Spinal cord (tissue), 10 donors: ENCODE measurements at places on chromosomes 5 and 9. TPM values are rescaled to one million over a fixed set of nuclear protein-coding genes. Genes with fewer than 3 reads are reported as not detected.

GRCh38 chr5:139863361-139863760 lies 67.8 kb downstream of the PSD2 start:
- DNase-seq = no peak

DNA sequence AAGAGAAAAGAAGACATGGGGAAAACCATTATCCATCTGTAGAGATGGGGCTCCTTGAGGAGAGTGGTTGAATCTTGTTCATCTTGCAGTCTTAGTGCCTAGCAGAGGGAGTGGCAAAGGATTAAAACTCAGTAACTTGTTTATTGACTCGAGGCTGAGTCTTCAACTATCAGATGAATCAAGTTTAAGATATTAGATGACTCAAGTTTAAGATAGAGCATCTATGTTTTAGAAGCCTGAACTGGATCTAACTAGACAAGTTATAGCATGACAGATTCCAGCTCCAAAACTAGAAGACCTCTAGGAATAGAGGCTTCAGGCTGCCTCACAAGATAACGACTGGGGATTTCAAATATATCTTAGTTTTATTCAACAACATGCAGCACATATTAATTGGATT lies 2277.2 kb upstream of the WWC1 start:
- no peak for DNase-seq

Gene FRMD3
- total RNA-seq = 12.6 TPM

Gene TAS2R1
- 0.94 TPM for total RNA-seq

GRCh38 chr5:6728011-6728794 lies 15.0 kb downstream of the TENT4A start:
- DNase-seq = no peak

GRCh38 chr9:129752900-129753729 lies at the start of gene PTGES:
PTGES (minus strand) TSS chr9:129753042; CDS start chr9:129753012, 30 bp downstream.
- peak; percentile 76 for DNase-seq
